WTC11 (cell line): ENCODE measurements at places on chromosomes 13 and 19. TPM values are rescaled to one million over a fixed set of nuclear protein-coding genes. Genes with fewer than 3 reads are reported as not detected.

ZNF382 gene
- total RNA-seq: 8.2 to 9.5 TPM (median 8.8 TPM) in 3 replicates

ZNF729 gene
- not detected in 3 replicates for total RNA-seq

KLF1 gene
- 0.32 to 0.89 TPM (median 0.72 TPM) in 3 replicates for total RNA-seq

ATP4B gene
- not detected in 3 replicates for total RNA-seq

TRPM4 gene
- 15.5 to 24.8 TPM (median 23.6 TPM) in 3 replicates for total RNA-seq

OR7D2 gene
- total RNA-seq: not detected in 3 replicates

FXYD3 gene
- 1.0 to 1.8 TPM (median 1.2 TPM) in 3 replicates for total RNA-seq

CEBPA gene
- total RNA-seq: 5.6 to 6.6 TPM (median 5.8 TPM) in 3 replicates

GRCh38 chr13:94170145-94170571, 309.3 kb downstream of the DCT start:
- peak; percentile 15 for DNase-seq
- peaks cover 33% of the 10 kb centered on the region for H3K4me1 ChIP-seq
- H3K4me3 ChIP-seq: no peak overlapping the region
- H3K27ac ChIP-seq: 0 out of 2 replicates have a peak overlapping the region, but pooled peaks have one; percentile 7
- H3K36me3 ChIP-seq: no peaks in the 10 kb centered on the region

GRCh38 chr13:26411206-26411605, 146.3 kb upstream of the WASF3 start:
- H3K27ac ChIP-seq: no peak overlapping the region
- no peaks in the 10 kb centered on the region for H3K27me3 ChIP-seq
- no peak for DNase-seq
- no peak overlapping the region for H3K4me3 ChIP-seq
- no peaks in the 10 kb centered on the region for H3K36me3 ChIP-seq

DNA sequence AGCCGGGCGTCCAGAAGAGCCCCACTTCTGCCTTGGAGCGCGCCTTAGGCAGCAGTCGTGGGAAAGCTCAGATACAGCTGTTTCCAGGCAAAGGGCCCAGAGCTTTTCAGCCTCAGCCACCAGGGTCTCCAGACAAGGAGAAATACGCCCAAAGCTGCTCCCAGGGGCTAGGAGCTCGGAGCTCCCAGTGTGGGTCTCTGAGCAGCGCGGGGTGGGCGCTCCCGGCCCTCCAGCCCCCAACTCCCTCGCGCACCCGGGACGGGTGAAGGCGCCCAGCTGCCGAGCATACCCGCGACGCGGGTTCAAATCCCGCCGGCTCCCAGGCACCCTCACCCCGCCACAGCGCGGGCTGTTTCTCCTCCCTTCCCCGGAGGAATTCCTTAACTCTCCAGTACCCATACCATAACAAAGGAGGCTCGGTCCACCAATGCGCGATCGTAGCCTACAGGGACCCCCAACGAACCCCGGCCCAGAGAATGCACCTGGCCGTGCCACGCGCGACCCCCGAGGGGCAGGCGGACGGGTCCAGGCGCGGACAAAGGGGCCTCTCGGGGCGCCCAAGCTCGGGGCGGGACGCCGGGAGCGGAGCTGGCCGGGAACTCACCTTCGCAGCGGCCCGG, 507 bp downstream of the COL4A1 start:
- peaks cover 38% of the 10 kb centered on the region for H3K4me1 ChIP-seq
- peak overlapping the region; percentile 75 for H3K4me3 ChIP-seq
- H3K27ac ChIP-seq: no peak overlapping the region
- peak; percentile 51 for DNase-seq
- peaks cover 35% of the 10 kb centered on the region for H3K27me3 ChIP-seq

- H3K36me3 ChIP-seq: peaks cover 26% of the 10 kb centered on the region
- peak overlapping the region; percentile 26; the same call in 1 of the 2 replicates for H3K27ac ChIP-seq
- H3K4me3 ChIP-seq: no peak overlapping the region
Observed at GRCh38 chr19:5246554-5247155, 94.0 kb downstream of the PTPRS start.

DNA sequence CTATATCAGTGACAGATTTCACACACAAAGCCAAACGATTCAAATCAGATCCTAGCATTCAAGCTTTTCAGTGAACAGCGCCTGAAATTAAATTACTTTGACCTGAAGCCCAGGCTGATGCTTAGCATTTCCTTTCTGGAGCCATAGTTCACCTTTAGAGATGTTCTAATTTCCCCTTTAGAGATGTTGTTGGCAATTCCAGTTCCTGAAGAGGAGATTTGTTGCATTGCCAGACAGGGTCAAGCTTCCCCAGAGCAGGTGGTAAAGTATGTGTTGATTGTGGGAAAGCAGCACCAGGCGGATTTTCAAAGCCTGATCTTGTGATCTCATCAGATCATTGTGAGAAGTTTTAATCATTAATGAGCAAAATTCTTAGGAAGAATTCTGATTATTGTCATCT, 609.8 kb upstream of the KLF12 start:
- H3K4me3 ChIP-seq: no peak overlapping the region
- no peaks in the 10 kb centered on the region for H3K27me3 ChIP-seq
- H3K4me1 ChIP-seq: no peaks in the 10 kb centered on the region

DNA sequence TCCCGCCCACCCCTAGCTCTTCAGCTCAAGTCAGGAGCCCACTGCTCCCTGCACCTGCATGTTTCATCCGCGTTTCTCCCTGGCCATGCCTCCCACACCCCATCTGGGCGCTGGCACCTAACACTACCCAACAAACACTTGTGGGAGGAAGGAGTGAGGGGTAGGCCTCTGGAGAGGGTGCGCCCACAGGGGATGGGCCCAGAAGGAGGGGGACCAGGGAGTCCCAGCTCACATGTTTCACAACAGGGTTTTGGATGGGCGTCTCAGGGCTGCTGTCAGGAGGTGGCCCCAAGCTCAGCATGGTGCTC, 12.1 kb upstream of the TMEM86B start:
- H3K4me1 ChIP-seq: no peaks in the 10 kb centered on the region
- H3K4me3 ChIP-seq: no peak overlapping the region
- H3K27me3 ChIP-seq: no peaks in the 10 kb centered on the region
- peaks cover 51% of the 10 kb centered on the region for H3K36me3 ChIP-seq
- H3K27ac ChIP-seq: no peak overlapping the region
- DNase-seq: no peak

GRCh38 chr13:104868806-104869205, 1666.7 kb downstream of the EFNB2 start:
- H3K27me3 ChIP-seq: no peaks in the 10 kb centered on the region
- H3K4me1 ChIP-seq: peaks cover 4% of the 10 kb centered on the region
- DNase-seq: no peak
- H3K36me3 ChIP-seq: no peaks in the 10 kb centered on the region
- no peak overlapping the region for H3K4me3 ChIP-seq
